ENCODE measurements at places on chromosomes 6 and 20.
A peak's percentile ranks its signal among the peaks of the same experiment; 100 is the strongest.

- DNase-seq, result no peak
Measured at GRCh38 chr20:58718121-58718563, 25.5 kb downstream of the NPEPL1 start.

- DNase-seq, result no peak
Measured at GRCh38 chr20:59363101-59363500, 62.7 kb downstream of the EDN3 start.

GRCh38 chr6:18115356-18115755 is 7.1 kb downstream of the NHLRC1 start:
- DNase-seq, result no peak

- DNase-seq, result peak; percentile 19
Measured at GRCh38 chr6:148203970-148204369, 138.7 kb upstream of the SASH1 start.
